ENCODE measurements at places on chromosomes 13 and 19.

GRCh38 chr13:94173312-94173854, 306.1 kb downstream of the DCT start:
- DNase-seq, result no peak

DNA sequence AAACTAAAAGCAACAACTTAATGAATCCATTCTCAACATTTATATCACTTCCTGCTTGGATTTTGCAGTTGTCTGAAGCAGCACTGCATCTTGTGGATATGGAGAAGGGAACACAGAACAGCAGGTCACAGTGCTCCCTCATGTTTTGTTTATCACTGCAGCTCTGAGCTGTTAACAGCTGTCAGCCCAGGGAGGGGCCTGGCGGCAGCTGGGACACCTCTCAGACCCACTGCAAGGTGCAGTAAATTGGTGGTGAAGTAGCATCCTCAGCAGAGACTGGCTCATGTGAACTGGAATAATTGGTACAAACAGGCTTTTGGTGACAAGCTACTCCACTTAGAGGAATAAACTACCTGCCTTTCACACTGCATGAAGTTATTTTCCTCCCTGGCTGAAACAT, 170.4 kb downstream of the LIG4 start:
- DNase-seq, result no peak

DNA sequence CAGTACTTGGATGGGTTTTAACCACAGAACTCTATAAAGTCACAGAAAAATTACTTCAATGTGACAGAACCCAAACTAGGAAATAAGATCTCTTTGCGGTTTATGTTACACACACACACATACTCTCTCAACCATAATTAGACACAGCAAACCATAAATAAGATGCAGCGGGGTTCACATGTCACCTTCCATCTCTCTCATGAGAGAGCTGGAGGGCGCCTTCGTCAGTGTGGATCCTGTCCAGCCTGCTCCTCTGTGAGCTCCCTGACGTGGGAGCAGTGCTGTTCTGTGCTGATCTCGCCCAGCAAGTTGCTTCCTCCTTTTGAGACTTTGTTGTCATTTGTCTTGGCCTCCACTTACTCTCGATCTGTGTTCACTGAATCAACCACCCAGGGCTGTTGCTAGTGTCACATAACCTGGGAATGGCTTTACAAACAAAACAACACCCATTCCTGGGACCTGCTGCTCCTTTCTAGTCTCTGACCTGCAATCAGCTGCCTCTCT, 204.9 kb upstream of the KL start:
- DNase-seq, result no peak

DNA sequence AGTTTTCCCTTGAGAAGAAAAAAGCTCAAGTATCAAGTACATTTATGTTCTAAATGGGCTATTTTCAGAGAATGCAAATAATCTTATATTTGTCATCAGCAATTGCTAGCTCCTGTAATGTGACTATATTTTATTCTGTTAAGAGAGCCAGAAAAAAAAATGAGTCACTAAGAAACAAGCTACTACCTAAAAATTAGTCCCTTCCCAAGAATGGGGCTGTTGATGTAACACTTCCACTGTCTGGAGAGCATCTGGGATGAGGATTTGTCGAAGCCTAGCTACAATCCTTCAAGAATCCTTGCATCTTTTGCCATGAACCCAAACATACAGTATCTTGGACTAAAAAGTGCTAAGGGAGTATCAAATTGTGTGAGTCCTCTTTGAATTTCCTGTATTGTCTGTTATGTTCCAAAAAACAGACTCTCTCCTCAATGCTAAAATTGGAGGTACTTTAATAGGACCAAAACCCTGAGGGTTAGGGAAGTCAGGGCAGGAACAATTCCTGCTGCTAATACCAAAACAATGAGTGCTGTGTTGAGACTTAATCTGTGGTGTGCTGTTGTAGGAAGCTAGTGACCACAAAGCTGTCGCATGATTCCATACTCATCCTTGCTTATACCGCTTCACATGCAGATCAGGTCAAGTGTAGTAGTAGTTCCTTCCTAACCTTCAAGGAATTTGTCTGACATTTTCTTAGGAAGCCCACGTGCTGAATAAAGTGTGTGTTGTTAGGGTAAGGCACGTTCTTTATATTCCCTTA, 4.9 kb upstream of the ZC3H13 start:
- DNase-seq, result no peak

- DNase-seq, result no peak
Observed at GRCh38 chr13:48908381-48909055, 67.2 kb upstream of the FNDC3A start.

GRCh38 chr13:40635315-40635995, 31.0 kb downstream of the FOXO1 start:
- no peak for DNase-seq

- no peak for DNase-seq
Observed at GRCh38 chr13:49627831-49628652, at the start of gene ARL11. TSS of gene ARL11 (plus strand) at chr13:49628507. CDS start at chr13:49630448, 1,941 bp downstream.

- no peak for DNase-seq
Observed at GRCh38 chr19:4987256-4987655, 18.3 kb downstream of the KDM4B start.

GRCh38 chr19:45404557-45405434, at the start of gene PPP1R13L:
TSS of gene PPP1R13L (minus strand) at chr19:45405069. CDS start at chr19:45398318, 6,751 bp downstream.
- DNase-seq, result peak; percentile 67

- DNase-seq, result peak; percentile 89
Observed at GRCh38 chr13:35979361-35979951, 151.7 kb downstream of the DCLK1 start.

DNA sequence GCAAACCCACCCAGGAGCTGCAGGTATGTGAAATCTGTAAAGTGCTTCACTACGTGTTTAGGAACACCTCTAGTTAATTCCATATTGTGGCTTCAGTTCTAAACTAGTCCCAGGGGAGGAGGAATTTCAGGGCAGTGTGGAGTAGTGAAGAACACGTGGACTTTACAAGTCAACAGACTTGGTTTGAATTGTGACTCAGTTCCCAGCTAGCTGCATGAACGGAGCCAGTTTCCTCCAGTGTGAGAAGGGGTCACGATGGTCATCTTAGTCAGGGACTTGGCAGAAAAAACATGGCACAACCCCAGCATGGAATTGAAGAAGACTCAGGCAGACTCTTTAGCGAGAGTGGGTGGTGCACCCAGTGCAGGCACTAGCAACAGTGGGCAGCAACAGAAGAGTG, 175.7 kb upstream of the UBL3 start:
- no peak for DNase-seq

- DNase-seq, result no peak
Observed at GRCh38 chr19:16830679-16831078, 1.5 kb downstream of the SIN3B start.

- no peak for DNase-seq
Observed at GRCh38 chr13:71864094-71864985, 2.7 kb downstream of the DACH1 start.

GRCh38 chr13:90947976-90948375, 399.5 kb upstream of the MIR17HG start:
- DNase-seq, result no peak

- peak; percentile 41 for DNase-seq
Observed at GRCh38 chr19:46442808-46443450, 14.2 kb upstream of the PNMA8C start.

- DNase-seq, result no peak
Observed at GRCh38 chr19:42325896-42326771, 699 bp downstream of the MEGF8 start.

- no peak for DNase-seq
Observed at GRCh38 chr13:34114581-34114980, 296.6 kb downstream of the RFC3 start.

DNA sequence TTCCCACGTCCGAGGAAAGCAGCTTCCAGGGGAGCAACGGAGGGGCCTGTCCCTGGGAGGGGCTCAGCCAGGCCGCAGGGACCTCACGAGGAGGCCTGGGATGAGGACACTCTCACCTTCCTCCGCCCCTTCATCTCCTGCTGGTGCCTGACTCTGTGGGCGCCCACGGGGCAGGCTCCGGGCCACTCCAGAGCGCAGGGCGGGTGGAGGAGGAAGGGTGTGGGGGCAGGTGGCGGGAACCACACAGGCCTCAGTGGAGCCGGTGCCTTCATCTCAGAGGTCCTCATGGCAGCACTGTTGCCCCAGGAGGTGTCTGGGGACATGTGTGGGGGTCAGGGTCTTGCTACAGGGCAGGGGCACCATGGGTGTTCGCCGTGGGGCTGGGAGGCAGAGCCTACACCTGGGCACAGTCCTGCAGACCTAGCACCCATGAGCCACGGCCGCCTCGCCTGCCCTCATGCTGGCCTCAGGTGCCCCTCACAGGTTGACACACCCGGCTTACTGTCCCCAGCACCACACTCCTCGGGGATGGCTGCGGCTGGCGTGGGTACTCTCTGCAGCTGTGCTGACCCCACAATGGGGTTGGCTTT, 10.1 kb upstream of the TMEM255B start:
- no peak for DNase-seq

- peak; percentile 58 for DNase-seq
Observed at GRCh38 chr19:1252821-1253513, 4.6 kb downstream of the MIDN start.

DNA sequence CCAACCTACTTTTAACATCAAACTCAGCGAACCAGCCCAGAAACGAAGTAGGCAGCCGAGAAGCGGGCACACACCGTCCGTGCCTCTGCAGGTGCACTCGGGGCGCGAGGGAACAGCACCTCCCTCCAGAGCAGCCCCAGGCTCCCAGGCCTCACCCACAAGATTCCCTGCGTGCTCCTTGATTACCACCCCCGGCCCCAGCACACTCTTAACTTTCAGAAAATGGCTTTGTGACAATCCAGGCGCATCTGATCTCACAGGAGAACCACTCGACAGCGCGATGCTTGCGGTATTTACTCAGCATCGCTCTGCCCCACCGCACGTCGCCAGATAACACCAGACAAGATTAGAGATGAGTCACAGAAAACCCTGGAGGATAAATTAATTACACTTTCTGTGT, 134.9 kb upstream of the SPACA7 start:
- DNase-seq, result no peak

DNA sequence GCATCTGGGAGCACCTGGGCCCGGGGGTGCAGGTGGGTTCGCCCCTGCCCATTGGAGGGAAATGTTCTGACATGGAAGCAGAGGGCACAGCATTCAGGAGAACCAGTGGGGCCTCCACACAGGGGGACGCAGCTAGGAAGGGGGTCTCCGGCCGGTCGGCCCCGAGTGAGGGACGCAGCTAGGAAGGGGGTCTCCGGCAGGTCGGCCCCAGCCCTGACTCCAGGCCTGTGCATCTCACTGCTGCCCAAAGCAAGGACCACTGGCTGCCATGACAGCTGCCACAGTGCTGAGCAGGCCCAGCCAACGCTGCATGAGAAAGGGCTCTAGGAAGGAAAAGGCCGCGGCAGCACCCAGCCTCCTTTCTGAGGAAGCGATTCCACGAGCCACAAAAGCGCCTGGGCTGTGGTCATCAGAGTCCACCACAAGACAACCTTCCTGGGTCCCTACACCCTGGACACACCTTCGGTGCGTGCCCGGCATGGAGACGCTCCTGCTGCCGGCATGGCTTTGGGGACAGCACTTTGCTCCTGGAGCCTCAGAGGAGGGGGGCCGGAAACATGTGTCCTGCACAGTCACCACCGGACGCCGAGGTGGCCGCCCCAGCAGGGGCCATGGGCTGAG, 9.7 kb downstream of the RASA3 start:
- DNase-seq, result no peak

GRCh38 chr13:34246511-34246910, 428.6 kb downstream of the RFC3 start:
- DNase-seq, result no peak

GRCh38 chr13:109667807-109668291, 118.5 kb downstream of the IRS2 start:
- DNase-seq, result no peak

- DNase-seq, result no peak
Observed at GRCh38 chr13:91312324-91312723, 35.2 kb upstream of the MIR17HG start.

All from NCI-H446 treated with DMSO at 0.1 percent for 48 hours (cell line).